ENCODE measurements at places on chromosomes 2 and 18.

DNA sequence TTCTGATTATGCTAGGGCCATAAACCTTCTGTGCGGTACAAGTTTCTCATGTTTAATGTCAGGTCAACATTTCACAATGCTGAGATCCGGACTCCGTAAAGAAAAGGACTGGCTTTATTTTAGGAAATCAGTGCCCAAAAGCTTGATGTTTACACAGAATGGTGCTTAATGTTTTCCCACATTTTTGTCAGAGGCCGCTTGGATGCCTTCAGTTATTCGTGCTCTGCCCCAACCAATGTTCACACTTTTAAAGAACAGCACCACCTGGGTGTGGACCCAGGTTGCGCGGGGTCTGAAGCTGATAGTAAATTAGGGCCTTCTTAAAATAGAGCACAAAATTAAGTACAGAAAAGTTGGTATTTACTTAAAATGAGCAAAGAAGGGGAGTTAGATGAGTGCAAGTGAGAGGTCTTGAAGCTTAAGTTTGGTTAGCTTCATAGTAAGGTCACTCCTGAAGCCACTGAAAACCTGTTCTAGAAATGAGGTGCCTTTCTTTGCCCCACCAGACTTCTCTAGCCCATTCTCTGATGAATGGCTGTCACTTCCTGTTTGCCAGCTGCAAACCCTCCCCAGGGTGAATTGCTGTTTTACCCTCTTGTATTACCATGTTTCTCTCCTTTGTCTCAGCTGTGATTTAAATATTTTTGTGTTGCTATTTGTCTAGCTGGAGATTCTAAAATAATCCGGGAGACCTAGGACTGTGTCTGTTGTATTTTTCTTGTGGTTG is 20.5 kb downstream of the SLC3A1 start:
- DNase-seq = no peak

DNA sequence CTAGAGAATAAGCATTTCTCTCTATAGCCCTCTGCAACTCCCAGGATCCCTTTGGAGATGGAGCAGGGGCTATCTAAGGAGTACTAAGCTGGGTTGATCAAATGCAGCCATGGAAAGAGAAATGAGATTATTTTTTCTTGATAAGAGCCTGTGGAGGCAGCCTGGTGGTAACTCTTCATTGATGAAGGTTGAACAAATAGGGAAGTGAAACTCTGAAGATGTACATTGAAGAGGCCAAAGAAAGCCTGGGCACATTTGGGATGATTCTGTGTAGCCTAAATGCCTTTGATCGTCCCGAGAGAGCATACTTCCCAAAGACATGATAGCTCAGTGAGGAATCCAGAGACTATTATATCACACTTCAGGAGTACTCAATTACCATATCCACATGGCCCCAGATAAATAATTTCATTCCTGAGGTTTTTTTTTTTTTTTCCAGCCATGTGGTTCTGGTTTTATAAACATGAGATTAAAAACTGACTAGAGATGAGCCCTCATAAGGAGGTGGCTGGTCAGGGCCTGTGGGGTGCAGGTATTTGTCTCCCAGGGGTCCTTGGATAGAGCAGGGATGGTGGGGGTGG is 192.5 kb downstream of the TPGS2 start:
- DNase-seq = no peak

DNA sequence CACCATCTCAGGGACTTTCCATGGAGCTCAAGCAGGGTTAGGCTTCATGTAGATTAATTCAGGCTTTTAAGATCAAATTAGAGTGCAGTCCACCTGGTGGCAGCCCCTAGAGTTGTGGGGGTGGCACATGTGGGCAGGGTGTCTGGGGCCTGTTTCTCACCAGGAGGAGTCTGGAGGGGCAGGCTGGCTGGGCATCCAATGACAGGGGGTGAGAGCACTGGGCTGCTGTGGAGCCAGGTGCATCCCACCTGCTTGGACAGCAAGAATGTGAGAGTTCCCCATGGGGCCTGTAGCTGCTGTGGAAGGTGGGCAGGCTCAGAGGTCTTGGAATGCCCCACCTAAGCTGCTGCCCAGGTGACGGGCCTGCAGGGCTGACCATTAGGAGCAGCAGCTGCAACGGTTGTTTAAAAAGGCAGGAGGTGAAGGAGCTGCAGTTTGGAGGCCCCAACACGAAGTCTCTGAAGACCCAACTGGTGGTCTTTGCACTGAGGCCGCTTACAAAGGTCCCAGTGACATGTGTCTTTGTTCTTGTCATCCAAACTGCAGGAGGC is 686.3 kb upstream of the HS6ST1 start:
- DNase-seq = no peak

DNA sequence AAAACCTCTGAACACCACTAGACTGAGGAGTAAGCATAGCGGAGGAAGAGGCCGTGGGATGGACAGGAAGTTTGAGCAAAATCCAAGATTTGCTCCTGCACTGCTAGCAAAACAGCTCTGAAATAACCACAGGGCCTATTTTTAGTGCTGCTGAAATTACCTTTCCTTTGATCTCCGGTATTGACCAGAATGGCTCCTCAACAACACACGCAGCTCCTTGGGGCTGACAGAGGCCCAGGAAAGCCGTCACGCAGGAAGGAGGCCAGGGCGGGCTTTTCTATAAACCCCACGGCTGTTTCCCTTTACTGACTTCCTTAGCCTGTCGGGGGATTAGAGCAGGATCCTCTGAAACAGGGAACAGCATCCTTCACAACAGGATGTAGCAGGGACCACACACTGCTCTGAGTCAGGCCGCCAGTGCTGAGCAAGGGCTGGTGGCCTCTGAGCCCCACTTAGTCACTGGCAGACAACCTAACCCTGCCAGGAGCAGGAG is 80.8 kb upstream of the LCLAT1 start:
- DNase-seq = no peak

DNA sequence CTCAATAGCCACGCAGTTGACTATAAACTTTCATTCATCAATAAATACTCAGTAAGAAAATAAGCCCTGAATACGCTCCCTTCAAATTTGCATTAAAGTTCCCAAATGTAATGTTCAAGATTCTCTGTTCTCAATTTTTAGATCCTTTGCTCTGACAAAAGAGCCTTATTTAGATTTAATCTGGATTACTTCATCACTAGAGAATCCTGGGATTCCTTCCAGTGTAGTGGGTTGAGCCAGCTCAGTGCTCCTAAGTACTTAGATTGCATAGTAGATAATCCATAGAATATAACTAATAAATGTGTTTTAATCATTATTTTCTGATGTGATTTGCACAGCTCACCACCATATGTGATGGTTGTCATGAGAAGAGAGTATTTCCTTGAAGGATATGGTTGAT is 1286.2 kb downstream of the SUCLG1 start:
- DNase-seq = peak; percentile 30

DNA sequence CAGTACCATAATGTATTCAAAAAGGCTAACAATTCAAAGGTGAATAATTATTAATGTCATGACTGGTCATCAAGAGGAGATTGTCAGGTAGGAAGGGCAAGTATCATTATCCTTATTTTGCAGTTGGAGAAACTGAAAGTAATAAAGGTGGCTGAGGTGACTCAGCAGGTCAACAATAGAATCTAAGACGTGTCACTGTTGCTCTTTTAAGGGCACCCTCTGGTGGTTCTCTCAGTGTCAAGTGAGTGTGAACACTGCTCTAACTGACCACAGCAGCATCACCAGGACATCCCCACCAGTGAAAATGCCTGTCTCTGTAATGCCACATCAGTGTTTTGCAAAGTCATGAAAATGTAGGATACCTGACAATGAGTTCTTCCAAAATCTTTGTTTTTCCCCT is 69.7 kb downstream of the DCC start:
- DNase-seq = no peak

DNA sequence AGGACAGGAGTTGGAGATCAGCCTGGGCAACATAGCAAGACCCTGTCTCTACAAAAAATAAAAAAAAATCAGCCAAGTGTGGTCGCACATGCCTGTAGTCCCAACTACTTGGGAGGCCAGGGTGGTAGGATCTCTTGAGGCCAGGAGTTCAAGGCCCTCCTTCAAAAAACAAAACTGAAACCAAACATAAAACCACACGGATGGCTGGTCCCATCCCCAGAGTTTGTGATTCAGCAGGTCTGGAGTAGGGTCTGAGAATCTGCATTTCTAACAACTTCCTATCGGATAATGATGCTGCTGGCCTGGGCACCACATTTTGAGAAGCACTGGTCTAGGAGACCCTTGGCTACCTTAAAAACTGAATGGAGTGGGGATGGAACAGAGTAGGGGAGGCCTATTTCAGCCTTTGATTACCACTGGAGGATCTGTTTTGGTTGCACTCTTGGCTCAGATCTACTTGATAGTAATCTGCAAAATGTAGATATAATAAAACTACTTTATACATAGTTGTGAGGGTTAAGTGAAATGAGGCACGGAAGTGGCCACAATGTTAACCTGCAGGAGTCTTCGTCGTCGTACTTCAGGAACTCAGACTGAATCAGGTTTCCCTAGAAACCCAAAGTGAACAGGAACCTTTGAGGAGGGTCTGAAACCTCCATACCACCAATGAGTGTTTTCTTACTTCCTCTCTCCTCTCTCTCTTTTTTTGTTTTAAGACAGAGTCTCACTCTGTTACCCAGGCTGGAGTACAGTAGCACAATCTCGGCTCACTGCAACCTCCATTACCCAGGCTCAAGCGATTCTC is 25.5 kb upstream of the NFE2L2 start:
- DNase-seq = no peak

DNA sequence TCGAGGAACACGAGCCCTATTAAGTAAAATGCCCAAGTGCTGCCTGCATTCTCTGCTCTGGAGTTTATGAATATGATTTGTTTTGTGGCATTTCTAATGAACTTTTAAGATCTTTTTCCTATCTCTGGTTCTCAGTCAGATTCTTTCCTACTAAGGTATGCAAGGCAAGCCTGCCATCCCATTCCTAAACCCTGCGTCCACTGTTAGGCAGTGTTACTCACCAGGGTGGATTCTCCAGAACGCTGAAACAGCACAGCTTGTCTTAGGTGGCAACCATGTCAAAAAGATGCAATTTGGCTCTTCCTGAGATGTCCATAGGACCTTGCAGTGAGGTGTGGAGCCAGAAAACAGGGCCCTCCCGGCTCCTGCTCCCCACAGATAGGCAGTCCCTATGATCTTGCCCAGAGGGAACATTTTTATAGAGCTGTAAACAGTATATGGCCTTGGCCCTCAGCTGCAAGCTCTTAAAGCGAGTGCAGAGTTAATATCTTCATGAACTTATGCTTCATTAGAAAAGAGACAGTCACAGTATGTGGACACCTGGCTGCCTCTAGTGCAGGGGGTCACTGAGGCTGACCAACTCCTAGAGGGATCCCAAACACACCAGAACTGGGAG is 84.4 kb downstream of the TPGS2 start:
- no peak for DNase-seq

DNA sequence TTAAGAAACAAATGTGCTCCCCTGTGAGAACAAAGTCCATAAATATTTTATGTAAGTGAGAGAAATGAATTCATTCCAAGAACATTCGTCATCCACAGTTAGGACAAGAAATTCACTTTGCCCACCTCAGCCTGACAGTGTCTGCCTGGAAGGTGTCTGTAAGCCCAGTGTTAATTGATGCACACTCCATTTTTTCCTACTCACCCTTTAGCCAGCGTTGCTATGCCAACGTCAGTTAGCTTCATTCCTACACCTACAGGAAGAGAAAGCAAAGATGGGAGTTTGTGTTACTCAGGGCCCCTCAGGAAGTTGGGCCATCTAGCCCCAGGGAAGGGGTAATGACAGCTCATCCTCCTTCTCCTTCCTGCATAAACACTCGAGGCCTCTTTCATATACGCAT is 131.0 kb downstream of the ALPK2 start:
- peak; percentile 18 for DNase-seq

DNA sequence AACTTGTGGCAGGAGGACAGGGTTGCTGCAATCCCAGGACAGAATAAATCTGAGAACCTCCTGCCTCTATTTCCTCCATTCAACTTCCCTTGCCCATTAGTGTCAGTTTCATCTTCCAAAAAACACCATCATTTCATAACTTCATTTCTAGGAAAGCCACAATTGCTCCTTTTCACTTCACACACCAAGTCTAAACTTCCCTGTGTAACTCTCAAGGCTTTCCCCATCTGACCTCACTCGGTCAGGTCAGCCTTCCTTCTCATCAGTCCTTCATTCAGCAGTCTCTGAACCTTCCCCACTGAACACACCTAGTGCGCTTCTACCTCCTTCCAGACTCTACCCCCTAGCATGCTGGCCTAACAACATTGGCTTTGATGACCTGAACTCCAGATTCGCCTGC is 35.8 kb downstream of the TCF7L1 start:
- no peak for DNase-seq

DNA sequence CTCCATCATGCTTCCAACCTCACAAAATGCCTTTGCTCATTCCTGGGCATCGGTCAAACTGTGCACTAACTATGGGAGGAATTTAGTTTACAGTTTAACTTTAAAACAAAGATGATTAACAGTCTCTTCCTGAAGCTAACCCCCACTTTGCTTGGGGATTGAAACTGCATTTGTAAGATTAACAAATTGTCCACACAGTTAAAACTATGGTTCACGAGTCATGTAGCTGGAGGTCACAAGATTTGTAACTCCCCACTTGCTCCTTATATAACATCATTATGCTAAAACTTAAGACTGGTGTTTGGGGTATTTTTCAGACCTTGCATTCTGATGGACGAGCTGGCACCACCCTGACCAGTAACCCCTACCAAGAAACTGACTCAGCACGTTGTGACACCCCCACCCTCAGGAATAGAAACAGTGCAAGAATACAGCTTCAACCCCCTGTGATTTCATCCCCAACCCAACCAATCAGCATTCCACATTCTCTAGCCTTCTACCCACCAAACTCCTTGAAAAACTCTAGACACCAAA is 252.3 kb downstream of the MBD5 start:
- DNase-seq = peak; percentile 47

DNA sequence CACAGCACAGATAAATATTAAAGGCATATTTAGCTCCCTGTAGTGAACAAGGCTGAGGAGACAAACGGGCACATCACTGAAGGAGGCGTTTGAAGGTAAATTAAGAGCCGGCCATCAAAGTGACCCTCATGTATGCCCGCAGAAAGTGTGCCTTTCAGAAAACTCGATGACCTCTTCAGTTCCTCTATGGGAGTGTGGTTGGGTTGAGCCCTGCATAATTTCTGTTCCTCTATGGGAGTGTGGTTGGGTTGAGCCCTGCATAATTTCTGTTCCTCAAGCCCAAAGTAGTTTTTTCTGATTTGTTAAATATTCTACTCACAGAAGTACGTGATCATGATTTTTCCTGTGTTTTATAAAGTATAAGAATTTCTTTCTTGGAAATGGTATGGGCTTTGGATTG is 568.5 kb downstream of the TSN start:
- DNase-seq = no peak

DNA sequence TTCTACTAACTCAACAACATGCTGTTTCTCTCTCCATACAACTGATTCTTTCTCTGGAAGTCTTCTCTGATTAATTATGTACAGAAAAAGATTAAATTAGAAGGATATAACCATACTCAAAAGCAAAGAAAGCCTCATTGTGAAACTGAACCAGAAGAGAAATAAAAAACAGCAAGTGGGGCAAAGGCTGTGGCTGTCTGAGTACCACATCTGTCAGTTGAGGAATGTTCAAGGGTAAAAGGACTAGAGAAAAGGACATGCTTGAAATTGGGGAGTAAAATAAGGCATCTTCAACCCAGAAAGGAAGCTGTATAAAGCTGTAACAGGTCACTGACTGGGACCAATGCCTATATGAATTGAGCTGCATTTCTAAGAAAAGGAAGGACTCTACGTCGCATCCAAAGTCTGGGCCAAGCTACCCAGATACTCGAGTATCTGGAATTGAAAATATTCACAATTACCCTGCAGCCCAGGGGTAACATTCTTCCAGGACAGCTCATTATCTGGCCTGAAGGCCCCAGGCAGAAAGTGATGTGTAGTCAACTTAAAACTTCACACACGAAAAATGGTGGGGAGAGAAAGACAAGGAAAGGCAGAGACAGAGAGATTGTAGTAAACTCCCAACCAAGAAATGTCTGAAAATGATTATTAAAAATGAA is 356.0 kb upstream of the GALNT5 start:
- DNase-seq = peak; percentile 55
